ENCODE measurements at places on chromosomes 1 and 21.

DNA sequence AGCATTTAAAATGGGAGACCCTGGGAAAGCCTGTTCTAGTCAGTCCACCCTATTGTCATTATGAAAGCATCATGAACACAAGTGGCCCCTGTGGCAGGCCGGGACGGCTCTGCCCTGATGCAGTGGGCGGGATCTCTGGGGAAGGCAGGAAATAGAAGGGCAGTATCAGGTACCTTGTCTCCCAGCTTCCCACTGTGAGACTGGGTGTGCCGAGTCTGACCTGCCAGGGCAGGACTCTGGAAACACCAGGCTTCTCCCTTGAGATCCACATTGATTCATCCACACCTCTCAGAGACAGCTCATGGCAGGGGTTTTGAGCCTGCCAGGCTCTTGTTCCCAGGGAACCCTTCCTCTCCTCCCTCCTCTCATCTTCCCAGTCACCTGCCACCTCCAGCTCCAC is 24.5 kb upstream of the GNPAT start:
- DNase-seq: no peak

DNA sequence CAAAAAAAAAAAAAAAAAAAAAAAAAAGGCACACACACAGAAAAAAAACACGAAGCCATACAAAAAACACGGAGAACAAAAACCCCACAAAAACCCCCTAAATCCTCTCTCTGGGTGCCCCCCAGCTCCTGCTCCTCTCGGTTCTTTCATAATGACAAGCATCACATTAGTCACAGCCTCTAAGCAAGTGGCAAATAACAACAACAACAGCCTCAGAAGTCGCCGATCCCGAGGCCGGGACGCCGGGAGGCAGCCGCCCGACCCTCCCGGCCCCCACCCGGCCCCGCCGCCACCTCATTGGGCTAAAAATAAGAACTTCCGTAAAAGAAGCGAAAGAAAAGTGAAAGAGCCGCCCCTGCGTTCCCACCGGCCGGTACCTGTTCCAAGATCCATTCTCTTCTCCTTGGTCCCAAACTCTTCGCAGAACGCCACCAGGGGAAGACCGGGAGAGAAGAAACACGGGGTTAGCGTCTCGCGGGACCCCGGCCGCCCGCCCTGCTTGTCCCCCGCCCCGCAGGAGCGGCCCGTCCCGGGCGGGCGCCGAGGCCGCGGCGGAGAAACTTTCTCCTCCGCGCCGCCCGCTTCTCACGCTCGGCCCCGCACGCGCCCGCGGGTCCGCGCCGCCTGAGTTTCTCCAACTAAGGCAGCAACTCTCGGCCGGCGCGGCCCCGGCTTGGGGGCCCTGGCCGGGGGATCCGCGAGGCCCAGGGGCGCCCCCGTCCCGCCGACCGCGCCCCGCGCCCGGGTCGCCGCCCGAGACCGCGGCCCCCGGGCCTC is 102.8 kb downstream of the CASZ1 start:
- no peak for DNase-seq

- peak; percentile 50 for DNase-seq
These were observed 759 bp downstream of the AHCTF1 start for GRCh38 chr1:246930830-246931548.

DNA sequence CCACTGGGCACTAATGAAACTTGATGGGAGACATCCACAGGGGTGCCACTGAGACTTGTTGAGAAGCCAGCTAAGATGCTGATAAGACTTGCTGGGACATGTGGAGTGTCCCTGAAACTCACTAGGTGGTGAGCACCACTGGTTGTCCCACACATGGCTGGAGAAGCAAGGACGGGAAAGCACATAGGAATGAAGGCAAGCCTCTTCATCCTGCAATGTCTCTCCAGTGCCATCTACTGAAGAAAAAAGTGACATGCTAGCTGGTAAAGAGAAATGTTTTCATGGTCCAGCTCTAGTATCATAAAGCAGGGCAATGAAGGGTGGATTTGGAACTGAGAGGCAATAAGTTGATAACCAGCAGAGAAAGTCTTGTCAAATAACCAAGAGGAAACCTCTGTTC is 283.0 kb downstream of the PAPPA2 start:
- no peak for DNase-seq

DNA sequence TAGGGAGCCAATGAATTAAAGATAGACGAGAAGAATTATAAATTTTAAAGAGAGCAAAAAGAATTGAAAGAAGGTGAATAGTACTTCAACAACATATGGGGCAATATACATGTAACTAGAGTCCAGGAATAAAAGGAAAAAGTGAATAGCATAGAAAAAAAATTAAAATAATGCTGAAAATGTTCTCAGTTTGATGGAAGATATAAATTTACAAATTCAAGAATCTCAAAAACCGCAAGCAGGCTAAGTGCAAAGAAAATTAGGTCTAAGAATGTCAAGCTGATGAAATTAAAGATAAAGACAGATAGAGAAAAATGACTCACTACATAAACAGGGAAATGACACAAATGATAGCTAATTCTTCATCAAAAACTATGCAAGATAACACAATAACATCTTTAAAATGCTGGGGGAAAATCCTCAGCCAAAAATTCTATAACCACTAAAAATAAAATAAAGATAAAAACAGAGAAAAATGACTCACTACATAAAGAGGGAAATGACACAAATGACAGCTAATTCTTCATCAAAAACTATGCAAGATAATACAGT is 326.3 kb downstream of the TBX15 start:
- no peak for DNase-seq

- no peak for DNase-seq
These were observed 48.8 kb downstream of the TENT5C start for GRCh38 chr1:117654493-117655219.

DNA sequence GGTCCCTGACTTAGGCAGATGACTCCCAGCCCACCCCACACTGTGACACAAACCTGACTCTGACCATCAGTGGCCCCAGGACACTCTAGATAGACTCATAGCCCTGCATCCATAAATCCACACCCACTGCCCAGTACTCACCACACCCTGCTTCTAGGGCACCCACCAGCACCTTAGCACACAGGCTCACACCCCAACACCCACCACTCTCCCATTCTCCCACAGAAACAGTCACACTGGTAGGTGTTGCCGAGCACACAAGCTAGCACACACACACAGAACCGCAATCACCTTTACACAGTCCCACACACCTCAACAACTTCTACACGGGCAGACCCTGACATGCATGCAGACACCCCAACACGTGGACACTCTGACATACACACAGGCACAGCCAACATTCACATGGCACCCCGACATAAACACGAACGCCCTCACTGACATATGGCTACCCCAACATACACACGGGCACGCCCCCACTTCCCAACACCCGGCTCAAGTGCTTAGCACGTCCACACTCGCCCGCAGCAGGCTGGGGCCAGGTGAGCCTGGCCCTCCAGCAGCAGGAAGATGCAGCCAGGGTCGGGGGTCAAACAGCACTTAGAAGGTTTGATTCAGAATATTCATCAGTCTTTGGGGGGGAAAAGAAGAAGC is 105.5 kb upstream of the TARDBP start:
- DNase-seq: no peak

DNA sequence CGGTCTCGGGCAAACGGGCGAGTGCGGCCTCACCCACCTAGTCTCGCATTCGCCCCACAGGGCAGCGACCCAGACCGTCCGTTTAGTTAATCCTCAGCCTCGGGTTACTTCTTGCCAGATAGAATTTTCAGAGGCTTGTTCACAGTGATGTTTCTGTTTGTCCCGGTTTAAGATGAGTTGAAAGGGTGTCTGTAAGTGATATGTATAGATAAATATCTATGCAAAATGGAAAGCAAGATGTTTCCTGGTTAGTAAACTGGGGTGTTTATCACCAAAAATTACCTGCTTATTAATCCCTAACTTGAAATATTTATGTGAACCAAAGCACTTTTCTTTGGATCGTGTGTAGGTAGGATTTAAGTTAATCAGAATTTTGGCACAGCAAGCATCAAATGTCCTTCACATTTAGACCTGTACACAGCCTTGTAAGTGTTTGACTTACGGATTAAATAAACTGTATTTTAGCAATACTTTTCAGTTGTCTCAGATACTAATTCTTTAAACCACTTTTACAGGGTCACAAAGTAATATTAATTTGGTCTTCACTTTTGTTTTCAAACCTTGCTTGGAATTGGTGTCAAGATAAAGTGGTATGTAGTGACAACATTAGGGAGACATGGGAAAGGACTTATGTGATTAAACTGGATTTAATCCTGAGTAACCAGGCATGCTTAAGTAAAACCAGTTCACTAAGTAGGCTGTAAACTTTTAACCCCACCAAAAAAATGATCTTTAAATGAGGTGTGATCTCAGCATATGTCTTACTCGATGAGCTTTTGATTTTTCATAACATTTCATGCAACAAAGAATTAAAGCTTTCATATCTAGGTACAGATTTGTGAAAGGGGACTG is 914 bp downstream of the ZNF326 start:
- no peak for DNase-seq

DNA sequence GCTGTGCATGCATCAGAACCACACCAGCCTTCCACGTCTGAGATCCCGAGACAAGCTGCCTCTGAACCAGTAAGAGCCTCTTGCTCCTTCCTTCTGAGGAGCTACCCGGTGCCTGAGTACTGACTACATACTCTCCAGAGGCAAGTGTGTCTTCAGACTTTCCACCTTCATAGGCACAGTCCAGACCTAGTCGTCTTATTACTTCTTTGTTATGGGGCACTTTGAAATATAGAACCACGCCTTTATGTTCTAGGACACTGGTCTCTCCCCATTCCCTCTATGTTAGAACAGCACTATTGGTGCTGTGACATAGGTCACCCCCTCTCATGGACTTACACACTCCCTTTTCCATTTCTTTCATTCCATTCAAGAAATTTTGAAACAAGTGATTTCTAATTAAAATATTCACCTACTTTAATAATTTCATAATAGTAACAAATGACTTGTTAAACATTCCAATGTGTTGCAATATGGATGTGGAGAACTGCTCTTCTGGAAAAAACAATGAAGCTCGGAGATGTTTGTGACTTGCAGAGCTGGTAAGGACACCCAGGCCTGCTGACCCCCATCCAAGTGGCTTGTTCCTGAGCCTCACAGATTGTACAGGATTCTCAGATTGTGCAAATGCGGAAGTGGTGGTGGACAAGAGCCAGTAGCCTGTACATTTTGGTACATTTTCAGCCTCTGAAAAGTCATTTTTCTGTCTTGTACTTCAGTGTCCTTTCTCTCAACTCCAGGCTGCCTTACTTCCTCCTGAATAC is 76.1 kb upstream of the SIPA1L2 start:
- DNase-seq: no peak

GRCh38 chr1:208154040-208154439 is 90.1 kb downstream of the PLXNA2 start:
- DNase-seq: no peak

DNA sequence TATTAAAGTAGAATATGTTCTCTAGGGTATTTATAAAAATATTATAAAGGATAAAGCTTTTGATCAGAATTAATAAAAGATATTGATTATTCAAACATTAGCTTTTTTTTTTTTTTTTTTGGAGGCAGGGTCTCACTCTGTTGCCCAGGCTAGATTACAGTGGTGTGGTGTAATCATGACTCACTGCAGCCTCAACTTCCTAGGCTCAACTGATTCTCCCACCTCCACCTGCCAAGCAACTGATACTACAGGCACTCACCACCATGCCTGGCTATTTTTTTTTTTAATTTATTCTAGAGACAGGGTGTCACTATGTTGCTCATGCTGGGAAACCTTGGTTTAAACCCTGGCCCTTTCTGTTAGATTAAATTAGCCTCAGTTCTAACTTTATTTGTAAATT is 188.3 kb downstream of the CLEC20A start:
- DNase-seq: no peak

DNA sequence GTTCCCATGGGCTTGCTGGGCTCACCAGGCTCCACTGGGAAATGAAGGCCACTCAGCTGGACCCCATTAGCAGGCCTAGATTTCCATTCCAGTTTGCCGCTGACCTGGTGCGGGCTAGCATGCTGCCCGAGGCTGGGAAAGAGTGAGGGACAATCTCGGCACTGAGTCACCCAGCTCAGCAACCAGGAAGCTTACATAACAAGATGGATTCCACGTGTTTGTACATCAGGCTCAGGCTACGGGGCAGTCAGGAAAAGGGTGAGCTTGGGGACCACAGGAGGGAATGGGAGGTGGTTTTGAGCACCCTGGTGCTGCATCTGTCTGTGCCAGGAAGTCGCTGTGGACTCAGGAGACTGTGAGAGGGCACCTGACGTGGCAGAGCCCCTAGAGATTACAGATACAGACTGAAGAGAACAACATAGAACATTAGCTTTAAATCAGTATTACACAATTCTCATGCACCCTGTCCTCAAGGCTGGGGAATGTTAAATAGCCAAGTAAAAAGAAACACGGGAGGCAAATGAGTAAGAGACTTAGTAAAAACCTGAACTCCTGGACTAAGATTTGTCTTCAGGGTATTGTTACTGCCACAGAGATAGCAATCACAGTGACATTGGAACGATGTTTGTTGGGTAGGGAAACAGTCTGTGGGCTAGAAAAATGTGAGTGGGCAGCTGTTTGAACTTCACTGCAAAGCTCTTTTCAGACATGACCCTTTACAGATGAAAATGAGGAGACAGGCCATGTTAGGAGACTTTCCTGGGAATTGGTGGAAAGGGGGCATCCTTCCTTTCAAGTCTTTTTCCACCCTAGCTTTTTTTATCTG is 51.1 kb downstream of the GLUL start:
- no peak for DNase-seq

- no peak for DNase-seq
These were observed 30.9 kb downstream of the LRRC8B start for GRCh38 chr1:89555550-89555949.

DNA sequence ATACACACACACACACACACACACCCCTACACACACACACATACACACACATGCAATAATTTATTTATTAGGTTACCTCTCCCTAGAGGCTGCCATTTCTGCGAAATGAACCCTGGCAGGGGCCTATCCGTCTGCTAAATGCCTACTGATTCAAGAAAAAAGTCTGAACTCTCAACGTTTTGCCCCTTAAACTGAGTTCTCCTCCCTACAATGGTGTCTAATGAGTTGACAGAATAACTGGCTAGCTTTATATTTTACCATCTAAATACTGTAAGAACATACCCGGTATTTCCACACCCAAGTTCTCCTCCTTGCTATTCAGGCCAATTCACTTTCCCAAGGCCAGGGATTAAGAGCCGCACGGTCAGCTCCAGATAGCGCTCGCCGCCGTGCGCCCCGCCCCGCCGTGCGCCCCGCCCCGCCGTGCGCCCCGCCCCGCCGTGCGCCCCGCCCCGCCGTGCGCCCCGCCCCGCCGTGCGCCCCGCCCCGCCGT is 339 bp upstream of the RNPC3 start:
- no peak for DNase-seq

- peak; percentile 12 for DNase-seq
These were observed 8.7 kb downstream of the TFF3 start for GRCh38 chr21:42306366-42307035.

GRCh38 chr1:83670909-83671565 is 327.9 kb downstream of the TTLL7 start:
- DNase-seq: no peak

GRCh38 chr1:37778654-37779053 is 13.7 kb upstream of the EPHA10 start:
- no peak for DNase-seq
